Effector memory CD8-positive, alpha-beta T cell (primary cell): ENCODE measurements at places on chromosomes 5 and 9.

DNA sequence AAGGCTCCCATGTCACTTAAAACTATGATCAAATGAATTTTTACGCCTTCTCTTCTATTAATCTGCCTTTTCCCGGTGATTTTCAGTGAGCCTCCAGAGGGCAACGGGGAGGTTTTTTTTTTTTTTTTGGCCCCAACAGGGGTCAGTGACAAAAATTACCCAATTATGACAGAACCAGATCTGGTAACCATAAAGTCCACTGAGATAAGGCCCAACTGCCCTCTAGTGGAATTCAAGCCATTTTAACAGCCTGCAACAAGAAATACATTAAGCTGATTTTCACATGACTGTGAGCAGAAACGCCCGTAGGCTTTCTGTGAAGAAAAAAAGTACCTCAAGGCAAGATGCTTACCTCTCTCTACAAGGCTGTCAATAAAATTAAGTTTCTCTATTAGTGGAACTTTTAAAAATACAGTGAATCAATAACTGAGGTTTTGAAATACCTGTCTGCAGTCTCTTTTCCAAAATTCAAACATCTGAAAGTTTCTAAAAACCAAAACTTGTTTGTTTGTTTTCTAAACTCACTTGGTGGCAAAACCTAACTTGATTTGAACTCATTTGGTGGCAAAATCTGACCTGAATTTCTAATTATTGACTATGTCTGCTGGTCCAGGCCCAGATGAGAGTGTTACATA, 49.7 kb upstream of the FST start:
- H3K4me3 ChIP-seq: no peak overlapping the region
- no peaks in the 10 kb centered on the region for H3K36me3 ChIP-seq
- no peaks in the 10 kb centered on the region for H3K4me1 ChIP-seq
- peaks cover 23% of the 10 kb centered on the region for H3K27me3 ChIP-seq
- no peak for DNase-seq

GRCh38 chr5:115459855-115460341, 84.7 kb downstream of the FEM1C start:
- H3K27ac ChIP-seq: no peak overlapping the region
- H3K27me3 ChIP-seq: peaks cover 16% of the 10 kb centered on the region
- H3K4me1 ChIP-seq: no peaks in the 10 kb centered on the region
- H3K4me3 ChIP-seq: no peak overlapping the region
- H3K36me3 ChIP-seq: no peaks in the 10 kb centered on the region

- no peaks in the 10 kb centered on the region for H3K27me3 ChIP-seq
- no peak overlapping the region for H3K27ac ChIP-seq
- H3K36me3 ChIP-seq: no peaks in the 10 kb centered on the region
- DNase-seq: no peak
- no peak overlapping the region for H3K4me3 ChIP-seq
Measured at GRCh38 chr5:130324953-130325671, 420.8 kb downstream of the CHSY3 start.

- H3K36me3 ChIP-seq: peaks cover 80% of the 10 kb centered on the region
- H3K4me3 ChIP-seq: no peak overlapping the region
- DNase-seq: no peak
Measured at GRCh38 chr9:297104-297972, 82.7 kb downstream of the DOCK8 start.

- no peak overlapping the region for H3K4me3 ChIP-seq
- H3K36me3 ChIP-seq: peaks cover 3% of the 10 kb centered on the region
- no peaks in the 10 kb centered on the region for H3K27me3 ChIP-seq
- peaks cover 5% of the 10 kb centered on the region for H3K4me1 ChIP-seq
Measured at GRCh38 chr5:4042311-4042710, 446.7 kb downstream of the IRX1 start.

GRCh38 chr5:102719886-102720285, 35.2 kb upstream of the PAM start:
- no peak for DNase-seq
- H3K36me3 ChIP-seq: no peaks in the 10 kb centered on the region
- no peaks in the 10 kb centered on the region for H3K4me1 ChIP-seq
- no peak overlapping the region for H3K27ac ChIP-seq

DNA sequence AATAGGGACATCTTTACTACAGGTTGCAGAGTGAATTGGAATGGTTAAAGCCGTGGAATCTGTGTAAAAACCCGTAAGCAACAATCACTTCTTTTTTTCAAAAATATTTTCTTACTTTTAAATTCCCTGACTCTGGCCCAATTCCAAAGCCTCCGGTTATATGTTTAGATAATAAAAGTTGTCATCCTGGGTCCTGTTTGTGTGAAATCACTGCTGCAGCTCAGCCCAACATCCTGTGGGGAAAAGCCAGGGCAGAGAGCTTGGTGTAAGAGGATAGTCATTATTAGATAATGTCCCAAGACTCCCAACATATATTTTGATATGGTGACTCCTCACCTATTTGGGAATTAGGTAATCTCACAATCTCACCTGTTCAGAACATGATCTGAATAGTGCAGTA, 586.0 kb upstream of the BRINP1 start:
- H3K36me3 ChIP-seq: no peaks in the 10 kb centered on the region
- H3K4me1 ChIP-seq: no peaks in the 10 kb centered on the region
- no peak for DNase-seq
- no peak overlapping the region for H3K27ac ChIP-seq
- H3K4me3 ChIP-seq: no peak overlapping the region

GRCh38 chr5:92917044-92917443, 664.0 kb downstream of the NR2F1-AS1 start:
- no peaks in the 10 kb centered on the region for H3K4me1 ChIP-seq
- H3K36me3 ChIP-seq: no peaks in the 10 kb centered on the region
- H3K27me3 ChIP-seq: no peaks in the 10 kb centered on the region
- no peak for DNase-seq

DNA sequence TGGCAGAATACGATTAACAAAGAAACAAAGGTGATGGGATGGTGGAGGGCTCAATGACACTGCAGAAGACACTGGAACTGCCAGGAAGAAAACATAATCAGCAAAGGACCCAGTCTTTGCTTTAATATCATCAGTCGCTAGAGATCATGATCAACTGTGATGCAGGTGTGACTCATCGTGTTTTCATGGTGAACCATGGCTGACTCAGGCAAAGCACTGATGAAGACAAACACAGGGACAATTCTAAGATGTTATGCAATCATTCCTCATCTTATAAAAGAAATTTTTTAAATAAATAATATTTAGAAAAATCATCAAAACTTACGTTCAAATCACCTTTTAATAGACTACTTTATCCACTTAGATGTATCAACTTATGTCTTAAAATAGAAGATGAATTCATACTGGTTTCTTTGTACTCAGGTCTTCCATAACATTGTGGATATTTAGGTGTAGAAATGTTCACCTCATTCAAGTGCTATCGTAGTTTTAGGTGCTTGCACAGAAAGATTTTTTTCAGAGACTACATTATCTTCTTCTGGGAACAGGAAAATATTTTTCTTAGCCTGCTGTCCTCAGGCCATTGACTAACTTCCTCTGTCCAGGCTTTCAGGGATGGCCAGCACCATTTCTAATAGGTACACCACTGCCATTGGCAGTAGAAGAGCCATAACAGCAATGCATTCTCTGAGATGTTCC, 673.4 kb upstream of the MEF2C start:
- DNase-seq: no peak
- no peak overlapping the region for H3K4me3 ChIP-seq
- H3K27ac ChIP-seq: no peak overlapping the region

DNA sequence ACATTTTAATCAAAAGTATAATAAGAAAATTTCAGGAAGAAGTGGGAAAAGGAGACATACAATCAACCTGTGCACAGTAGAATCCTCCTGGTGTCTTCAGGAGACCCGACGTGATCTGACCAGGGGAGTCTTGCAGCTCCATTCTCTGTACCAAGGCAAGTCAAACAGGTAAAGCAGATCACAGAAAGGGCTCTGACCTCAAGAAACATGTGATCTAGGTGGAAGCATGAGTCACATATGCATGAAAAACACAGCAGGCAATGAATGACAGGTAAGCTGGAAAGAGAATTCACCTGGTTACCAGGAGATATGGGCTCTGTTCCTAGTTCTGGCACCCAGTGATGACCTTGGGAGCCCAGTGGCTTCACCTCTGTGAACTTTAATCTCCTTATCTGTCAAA, 19.4 kb upstream of the FABP6 start:
- H3K4me1 ChIP-seq: no peaks in the 10 kb centered on the region
- no peak for DNase-seq
- H3K27me3 ChIP-seq: peaks cover 22% of the 10 kb centered on the region
- no peaks in the 10 kb centered on the region for H3K36me3 ChIP-seq
- H3K27ac ChIP-seq: no peak overlapping the region
